A172 (cell line): ENCODE measurements at places on chromosomes 6 and 20.

GRCh38 chr6:30719356-30719755 lies 796 bp upstream of the TUBB start:
- no peak for DNase-seq

DNA sequence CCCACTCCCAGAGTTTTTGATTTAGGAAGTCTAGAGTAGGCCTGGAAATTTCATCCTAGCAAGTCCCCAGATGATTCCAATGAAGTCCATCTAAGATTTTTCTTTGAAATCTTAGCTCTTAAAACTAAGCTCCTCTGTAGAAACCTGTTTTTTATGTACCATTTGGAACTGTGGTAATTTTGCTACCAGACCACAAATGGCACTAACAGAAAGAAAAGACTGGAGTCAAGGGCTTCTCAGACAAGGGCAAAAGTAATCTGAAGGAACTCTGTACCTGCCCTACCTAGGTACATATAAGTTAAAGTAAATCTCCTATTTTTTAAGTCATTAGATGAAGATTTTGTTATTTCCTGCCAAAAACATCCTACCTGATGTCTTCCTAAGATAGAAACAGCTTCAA lies 155.0 kb upstream of the HTR1E start:
- DNase-seq: no peak

DNA sequence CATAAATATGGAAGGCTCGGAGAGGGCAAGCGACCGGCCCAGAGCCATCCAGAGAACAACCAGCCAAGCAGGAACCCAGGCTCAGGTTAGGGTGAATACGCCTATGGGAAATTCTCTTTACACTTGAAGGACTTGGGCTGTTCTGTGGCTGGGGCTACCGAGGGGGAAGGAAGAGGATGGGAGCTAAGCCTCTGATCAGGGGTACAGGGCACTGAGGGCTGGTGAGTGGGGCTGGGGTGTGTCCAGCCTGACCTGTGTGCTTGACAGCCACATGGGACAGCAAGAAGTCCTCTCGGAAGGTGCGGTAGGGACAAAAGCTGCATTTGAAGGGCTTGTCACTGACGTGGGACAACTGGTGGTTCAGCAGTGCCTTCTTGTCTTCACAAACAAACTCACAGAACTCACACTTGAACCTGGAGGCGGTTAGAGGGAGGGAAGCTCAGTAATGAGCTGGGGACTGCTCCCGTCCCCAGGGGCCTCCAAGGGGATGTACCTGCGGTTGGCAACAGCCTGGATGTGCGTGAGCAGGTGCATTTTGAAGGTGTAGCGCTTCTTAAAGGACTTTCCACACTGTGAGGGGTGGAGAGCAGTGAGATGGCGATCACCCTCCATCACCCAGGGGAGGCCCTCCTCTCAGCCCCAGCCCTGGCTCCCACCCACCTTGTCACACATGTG lies 11.9 kb downstream of the ZNF335 start:
- DNase-seq: no peak

- no peak for DNase-seq
These were observed 11.3 kb downstream of the ZHX3 start for GRCh38 chr20:41306061-41306727.

GRCh38 chr20:44966030-44966961 lies at the start of gene STK4:
STK4 (plus strand) TSS chr20:44966512; CDS start chr20:44966569, 57 bp downstream.
- peak; percentile 85 for DNase-seq
